ENCODE measurements at places on chromosomes 5 and 9.
A peak's percentile ranks its signal among the peaks of the same experiment; 100 is the strongest.

- H3K4me3 ChIP-seq: no peak overlapping the region
- H3K4me1 ChIP-seq: no peaks in the 10 kb centered on the region
- H3K27ac ChIP-seq: no peak overlapping the region
- no peak for DNase-seq
Measured at GRCh38 chr5:68932830-68933434, 160.9 kb upstream of the SLC30A5 start.

DNA sequence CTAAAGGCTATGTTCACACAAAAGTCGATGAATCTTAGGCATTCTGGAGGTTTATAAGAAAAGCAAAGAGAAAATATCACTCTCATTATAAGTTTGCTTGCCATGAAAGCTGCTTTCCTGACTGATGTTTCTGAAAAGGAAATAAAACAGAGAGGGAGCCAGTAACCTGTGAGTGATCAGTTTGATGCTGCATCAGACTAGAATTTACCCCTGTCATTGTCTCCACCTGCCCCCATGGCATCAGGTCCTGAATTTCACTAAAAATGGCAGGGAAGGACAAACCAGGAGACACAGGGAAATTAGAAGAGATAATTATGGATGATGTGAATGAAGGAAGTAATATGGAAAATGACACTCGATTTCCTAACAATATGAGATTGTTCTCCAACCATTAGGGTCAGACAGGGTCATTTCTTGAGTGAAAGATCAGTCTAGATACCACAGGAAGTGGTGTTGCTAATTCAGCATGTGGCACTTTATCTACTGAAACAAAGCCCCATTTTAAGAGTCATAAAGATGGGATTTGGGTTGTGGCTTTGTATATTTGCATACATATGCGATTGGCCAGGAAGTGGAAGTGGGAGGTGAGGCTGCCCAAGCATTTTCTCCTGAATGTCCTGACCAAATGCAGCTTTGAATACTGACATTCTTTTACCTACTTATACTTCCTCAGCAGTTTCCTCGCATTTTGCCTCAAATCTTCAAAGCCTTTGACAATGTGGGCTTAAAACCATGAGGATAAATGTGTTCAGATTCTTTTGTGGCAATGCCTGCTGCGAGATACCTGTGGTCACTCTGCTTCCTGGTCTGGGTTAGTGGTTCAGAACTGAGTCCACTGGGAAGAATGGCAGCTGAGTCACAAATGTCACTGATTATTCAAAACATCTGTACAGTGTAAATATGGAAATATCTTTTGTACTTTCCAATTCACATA, 29.7 kb downstream of the MEGF10 start:
- no peaks in the 10 kb centered on the region for H3K4me1 ChIP-seq
- H3K4me3 ChIP-seq: no peak overlapping the region
- DNase-seq: no peak
- H3K36me3 ChIP-seq: no peaks in the 10 kb centered on the region
- no peak overlapping the region for H3K27ac ChIP-seq

GRCh38 chr5:41539454-41539853, 29.1 kb upstream of the PLCXD3 start:
- no peak overlapping the region for H3K27ac ChIP-seq
- H3K4me3 ChIP-seq: no peak overlapping the region
- DNase-seq: no peak
- H3K36me3 ChIP-seq: no peaks in the 10 kb centered on the region
- no peaks in the 10 kb centered on the region for H3K4me1 ChIP-seq
- H3K27me3 ChIP-seq: no peaks in the 10 kb centered on the region

- peaks cover 27% of the 10 kb centered on the region for H3K36me3 ChIP-seq
- no peak overlapping the region for H3K4me3 ChIP-seq
- peaks cover 16% of the 10 kb centered on the region for H3K4me1 ChIP-seq
- H3K27me3 ChIP-seq: no peaks in the 10 kb centered on the region
Measured at GRCh38 chr9:112699230-112699629, 18.7 kb downstream of the INIP start.

DNA sequence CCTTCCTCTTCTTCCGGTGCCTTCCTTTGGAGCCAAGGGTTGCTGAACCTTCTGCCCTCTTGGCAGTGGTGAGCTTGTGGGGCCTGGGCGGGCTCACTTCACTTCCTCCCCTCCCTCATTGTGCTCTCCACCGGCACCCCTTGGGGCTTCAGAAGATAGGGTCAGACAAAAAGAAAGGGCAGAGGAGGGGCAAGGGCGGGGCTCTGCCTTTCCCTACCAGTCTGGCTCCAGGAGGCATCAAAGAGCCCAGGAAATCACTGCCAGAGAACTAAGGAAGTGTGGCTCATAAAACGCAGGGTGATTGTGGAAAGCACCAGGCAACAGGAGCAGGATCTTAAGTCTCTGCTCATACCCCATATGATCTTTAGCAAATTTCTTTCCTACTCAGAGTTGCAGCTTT, 34.8 kb downstream of the ACOT12 start:
- H3K4me1 ChIP-seq: no peaks in the 10 kb centered on the region
- no peak for DNase-seq
- H3K4me3 ChIP-seq: no peak overlapping the region
- H3K36me3 ChIP-seq: no peaks in the 10 kb centered on the region

GRCh38 chr5:151081431-151082281, 822 bp upstream of the TNIP1 start:
- H3K4me1 ChIP-seq: peaks cover 78% of the 10 kb centered on the region
- peak overlapping the region; percentile 74 for H3K4me3 ChIP-seq
- no peaks in the 10 kb centered on the region for H3K27me3 ChIP-seq
- H3K27ac ChIP-seq: peak overlapping the region; percentile 86
- H3K36me3 ChIP-seq: peaks cover 44% of the 10 kb centered on the region

GRCh38 chr5:61965069-61965468, 340.9 kb upstream of the KIF2A start:
- no peak overlapping the region for H3K27ac ChIP-seq
- H3K27me3 ChIP-seq: no peaks in the 10 kb centered on the region
- H3K36me3 ChIP-seq: no peaks in the 10 kb centered on the region

Measured in central memory CD8-positive, alpha-beta T cell (primary cell).